Dermis blood vessel endothelial cell (primary cell): ENCODE measurements at places on chromosomes 5 and 9. TPM values are rescaled to one million over a fixed set of nuclear protein-coding genes. Genes with fewer than 3 reads are reported as not detected.

GRCh38 chr5:97100476-97100875 is 41.9 kb downstream of the LIX1 start:
- no peak for DNase-seq

GRCh38 chr9:132283863-132284262 is 70.9 kb downstream of the SETX start:
- DNase-seq, result no peak

- no peak for DNase-seq
Measured at GRCh38 chr9:116370556-116370955, 217.0 kb downstream of the PAPPA start.

GRCh38 chr5:137034764-137035479 is 464.2 kb downstream of the SPOCK1 start:
- no peak for DNase-seq

- no peak for DNase-seq
Measured at GRCh38 chr5:142958944-142959682, 188.9 kb downstream of the ARHGAP26 start.

DNA sequence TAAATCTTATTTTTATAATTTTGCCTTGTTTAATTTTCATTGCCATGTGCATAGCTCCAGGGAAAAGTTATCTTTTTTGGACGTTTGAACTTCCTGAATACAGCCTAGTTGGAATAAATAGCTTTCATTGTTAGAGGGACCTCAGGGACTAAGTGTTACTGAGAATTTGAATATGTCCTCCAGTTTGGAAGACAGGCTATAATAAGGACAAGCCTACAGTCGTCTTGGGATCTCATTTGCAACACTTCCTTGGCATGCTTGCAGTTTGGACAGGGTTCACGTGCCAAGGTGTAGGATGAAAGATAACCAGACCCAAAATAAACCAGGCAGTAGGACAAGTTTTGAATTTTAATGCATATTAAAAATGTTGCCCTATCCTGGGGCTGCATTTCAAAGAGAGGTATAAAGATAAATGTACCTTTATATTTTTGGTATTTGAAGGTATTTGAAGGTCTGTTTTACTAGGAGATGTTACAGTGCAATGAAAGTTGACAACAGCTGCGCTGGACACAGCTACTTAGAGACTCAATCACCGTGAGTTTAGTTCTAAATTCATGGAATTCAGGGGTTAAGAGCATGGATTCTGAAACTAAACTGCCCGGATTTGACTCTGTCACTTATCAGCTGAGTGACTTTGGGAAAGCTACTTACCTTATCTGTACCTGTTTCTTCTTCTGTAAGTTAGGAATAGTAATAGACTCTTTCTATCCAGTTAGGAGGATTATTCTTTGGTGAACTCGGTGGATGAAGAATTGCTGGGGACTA is 134.1 kb downstream of the ACTBL2 start:
- DNase-seq, result no peak

GRCh38 chr5:96012399-96012798 is 50.7 kb upstream of the ELL2 start:
- DNase-seq, result no peak

GRCh38 chr9:113152699-113153098 is 1.9 kb downstream of the SLC31A2 start:
- no peak for DNase-seq

GRCh38 chr5:11164531-11165294 is 403.7 kb upstream of the DAP start:
- DNase-seq, result no peak

DNA sequence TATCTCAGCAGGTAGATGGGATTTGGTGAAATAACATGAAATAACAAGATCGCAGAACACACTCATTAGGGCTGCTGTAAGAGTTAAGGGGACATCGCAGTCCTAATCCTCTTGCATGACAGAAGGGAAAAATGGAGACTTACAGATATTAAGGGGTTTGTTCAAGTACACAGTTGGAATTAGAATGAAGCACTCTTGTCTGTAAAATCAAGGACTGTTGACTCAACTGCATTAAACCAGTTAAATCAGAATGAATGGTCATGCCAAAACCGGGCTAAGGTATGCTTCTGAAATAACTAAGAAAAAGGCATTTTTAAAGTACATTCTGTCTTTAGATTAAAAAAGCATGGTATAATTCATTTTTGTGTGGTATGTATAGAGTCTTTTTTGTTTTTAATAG is 95.9 kb downstream of the FBXL7 start:
- no peak for DNase-seq

FBN2 gene
- total RNA-seq, result 0.79 and 14.0 TPM in 2 replicates

DNA sequence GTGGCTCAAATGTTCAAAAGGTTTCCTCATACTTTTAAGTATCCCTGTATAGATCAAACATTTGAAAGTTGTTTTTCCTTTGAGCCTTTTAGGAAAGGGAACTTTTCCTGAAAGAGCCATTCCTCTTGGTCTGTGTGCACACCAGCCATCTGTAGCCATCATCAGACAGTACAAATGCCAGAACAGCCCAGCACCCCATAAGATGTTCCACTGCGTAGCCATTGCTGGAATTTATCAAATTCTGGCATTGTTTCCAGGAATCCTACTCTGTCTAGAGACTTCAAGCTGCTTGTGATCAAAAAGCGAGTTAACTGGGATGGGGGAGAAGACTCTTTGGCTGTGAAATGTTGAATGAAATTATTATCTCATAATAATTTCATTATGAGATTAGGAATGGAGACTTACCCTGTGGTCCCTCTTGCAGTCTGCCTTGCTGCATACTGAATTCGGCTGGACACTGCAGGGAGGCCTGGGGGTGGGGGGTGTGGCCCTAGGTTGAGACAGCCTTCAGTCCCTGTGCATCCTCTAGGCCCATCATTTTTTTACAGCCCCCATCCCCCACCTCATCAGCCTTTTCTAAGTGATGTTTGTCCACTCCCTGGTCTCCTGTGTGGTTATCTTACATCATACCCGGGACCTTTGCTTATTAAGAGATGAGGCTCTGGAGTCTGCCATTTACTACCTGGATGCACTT is 99.8 kb downstream of the RALGPS1 start:
- no peak for DNase-seq

SMIM33 gene
- not detected in 2 replicates for total RNA-seq

ACOT12 gene
- total RNA-seq, result 0.37 TPM in 1 of 2 replicates, not detected in the other

DNA sequence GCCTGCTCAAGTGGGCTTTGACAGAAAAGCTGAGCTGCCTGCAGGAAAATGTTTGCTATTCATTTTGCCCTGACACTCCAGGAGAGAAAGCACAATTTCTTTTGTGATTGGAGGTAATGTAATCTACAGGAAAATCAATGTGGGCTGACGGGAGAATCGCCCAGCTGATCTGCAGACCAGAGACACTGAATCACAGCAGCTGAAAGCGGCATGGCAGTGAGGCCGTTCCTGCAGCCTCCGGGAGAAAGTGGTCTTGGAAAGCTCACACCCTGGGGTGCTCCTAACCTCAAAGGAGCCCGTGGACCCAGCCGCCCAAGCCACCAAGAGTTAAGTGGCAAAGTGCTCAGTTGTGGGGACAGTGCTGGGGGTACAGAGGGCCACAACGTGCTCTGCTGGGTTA is 593.6 kb downstream of the BNC2 start:
- DNase-seq, result no peak

GRCh38 chr5:77627869-77628674 is 10.4 kb downstream of the OTP start:
- no peak for DNase-seq

DMRT3 gene
- total RNA-seq, result not detected in 2 replicates

CD72 gene
- total RNA-seq, result 0.14 TPM in 1 of 2 replicates, not detected in the other

DNA sequence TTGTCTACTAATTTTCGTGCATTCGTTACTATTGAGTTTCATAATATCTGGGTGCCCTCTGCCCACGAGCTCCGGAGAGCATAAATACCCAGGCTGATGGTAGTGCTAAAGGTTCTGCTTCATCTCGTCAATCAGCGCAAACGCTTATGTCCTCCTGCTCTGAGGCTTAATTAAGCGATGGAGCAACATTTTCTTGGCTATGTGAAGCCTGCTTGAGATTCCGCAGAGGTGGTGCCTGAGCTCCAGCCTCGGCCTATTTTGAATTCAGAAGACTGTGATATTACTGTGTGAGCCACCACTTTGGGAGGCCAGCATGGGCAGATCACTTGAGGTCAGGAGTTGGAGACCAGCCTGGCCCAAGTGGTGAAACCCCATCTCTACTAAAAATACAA is 44.8 kb downstream of the ANXA2R start:
- DNase-seq, result peak; percentile 50

- peak; percentile 41 for DNase-seq
Measured at GRCh38 chr9:133943781-133944745, 48.1 kb downstream of the VAV2 start.

TRIM36 gene
- total RNA-seq, result 0.23 and 0.34 TPM in 2 replicates

DNA sequence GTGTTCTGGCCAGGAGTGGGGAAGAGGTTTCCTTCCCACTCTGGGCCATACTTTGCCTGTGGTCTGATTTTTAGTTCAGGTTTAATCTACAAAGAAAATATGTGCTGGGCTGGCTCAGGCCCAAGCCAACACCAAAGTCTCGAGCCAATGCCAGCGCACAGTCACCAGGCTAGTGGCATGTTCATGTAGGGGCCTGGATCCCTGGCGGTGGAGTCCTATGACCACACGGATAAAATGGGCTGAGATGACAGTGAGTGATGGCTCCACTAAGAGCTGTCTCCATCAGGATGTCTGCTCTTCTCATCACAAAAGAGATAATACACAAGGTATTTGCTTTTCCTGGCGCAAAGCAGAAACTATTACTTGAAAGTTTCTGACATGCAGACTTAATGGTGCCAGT is 92.9 kb upstream of the PTPN3 start:
- no peak for DNase-seq

CLK4 gene
- total RNA-seq, result 18.2 and 26.7 TPM in 2 replicates

- no peak for DNase-seq
Measured at GRCh38 chr9:71733176-71733575, 35.1 kb downstream of the CEMIP2 start.

- no peak for DNase-seq
Measured at GRCh38 chr9:118751848-118752223, 617.4 kb downstream of the BRINP1 start.

DNA sequence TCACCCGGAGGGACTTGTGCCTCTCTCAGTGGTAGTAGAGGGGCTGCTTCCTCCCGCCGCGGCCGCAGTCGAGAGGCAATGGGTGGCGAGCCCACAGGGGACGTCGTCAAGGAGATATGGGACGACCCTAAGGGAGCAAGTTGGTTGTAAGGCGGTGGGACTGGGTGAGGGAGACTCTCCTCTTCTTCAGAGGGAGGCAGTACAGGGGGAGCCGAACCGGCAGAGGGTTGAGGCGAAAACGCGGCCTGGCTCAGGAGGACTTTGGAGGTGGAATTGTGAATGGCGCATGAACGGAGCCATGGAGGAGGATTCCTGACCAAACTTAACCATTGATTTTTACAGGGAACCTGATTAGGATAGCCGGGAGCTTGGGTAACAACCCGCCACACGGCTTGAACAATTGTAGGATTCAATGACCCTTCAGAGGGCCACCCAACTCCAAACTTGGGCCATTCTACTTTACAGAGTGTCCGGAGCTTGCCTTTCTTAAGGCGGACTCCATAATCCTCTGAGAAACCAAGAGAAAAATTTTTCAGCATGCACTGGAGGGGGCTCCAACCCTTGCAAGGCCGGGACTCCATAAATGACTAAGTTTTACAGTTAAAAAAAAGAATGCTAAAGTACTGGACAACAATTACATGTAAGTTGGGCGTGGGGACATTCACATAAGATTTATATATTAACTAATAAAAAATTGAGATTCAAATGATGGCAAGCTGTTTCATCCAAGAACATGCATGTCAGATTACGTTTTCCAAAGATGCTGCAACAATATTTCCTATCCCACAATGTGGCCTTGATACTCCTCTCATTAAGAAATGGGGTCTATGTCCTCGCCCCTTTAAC is 19.4 kb upstream of the RHOBTB3 start:
- DNase-seq, result no peak

MARVELD2 gene
- total RNA-seq, result 2.0 and 3.1 TPM in 2 replicates

DNA sequence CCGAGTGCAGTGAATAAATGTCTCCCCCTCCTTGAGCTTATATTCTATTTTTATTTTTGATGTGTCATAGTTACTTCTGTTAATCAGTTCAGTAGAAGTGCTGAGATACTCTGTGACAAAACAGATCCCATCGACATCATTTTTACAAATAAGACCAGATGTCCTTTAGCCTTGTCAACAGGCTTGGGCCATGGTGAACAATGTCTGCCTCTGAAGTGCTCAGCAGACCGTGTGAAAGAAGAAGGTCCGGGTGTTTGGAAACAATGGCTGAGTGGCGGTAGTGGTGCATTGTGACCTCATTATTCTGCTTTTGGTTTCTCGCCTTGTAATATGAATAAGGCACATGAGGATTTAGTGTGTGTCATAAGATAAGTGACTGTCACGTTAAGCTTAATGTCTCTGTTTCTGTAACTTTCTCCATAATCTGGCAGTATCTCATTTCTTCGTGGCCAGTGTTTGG is 71.2 kb downstream of the SYK start:
- no peak for DNase-seq
